ENCODE measurements at places on chromosomes 6 and 20.

- DNase-seq: no peak
These were observed 55.2 kb downstream of the HDDC2 start for GRCh38 chr6:125246566-125246965.

DNA sequence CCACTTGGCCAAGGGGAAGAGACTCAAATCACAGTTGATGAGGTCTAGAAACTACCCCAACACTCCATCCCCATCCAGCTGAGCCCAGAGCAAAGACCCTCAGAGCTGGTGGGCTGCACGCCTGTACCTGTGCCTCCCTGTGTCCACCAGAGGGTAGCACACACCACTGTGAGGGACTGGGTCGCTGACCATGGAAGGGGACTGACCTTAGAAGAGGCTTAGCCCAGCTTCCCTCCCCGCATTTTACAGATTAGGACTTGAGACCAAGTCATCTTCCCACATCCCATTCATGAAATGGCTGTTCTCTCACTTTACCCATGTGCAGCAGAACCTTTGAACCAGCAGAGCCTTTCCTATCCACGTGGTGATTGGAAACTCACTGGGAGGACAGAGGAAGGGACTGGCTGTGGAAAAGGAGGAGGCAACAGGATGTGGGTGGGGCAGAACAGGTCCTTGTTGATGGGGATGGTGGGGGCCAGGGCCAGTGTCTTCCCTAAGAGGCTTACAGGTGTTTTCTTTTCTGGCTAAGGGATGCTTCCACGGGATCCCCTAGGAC lies 44.3 kb downstream of the CPXM1 start:
- peak; percentile 90 for DNase-seq

DNA sequence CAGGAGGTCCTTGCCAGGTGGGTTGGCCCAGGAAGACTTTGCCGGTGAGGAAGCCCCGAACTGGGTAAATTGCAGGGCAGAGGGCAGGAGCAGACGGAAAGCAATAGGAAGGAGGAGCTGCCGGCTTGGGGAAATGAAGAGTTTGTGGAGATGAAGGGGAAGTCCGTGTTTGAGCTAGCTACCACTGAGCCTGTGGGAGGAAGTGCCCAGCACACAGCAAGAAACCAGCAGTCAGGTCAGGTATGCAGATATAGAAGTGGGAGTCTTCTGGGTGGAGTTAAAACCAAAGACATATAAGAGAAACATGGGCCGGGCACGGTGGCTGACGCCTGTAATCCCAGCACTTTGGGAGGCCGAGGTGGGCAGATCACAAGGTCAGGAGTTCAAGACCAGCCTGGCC lies 34.7 kb downstream of the CD24 start:
- DNase-seq: peak; percentile 50

DNA sequence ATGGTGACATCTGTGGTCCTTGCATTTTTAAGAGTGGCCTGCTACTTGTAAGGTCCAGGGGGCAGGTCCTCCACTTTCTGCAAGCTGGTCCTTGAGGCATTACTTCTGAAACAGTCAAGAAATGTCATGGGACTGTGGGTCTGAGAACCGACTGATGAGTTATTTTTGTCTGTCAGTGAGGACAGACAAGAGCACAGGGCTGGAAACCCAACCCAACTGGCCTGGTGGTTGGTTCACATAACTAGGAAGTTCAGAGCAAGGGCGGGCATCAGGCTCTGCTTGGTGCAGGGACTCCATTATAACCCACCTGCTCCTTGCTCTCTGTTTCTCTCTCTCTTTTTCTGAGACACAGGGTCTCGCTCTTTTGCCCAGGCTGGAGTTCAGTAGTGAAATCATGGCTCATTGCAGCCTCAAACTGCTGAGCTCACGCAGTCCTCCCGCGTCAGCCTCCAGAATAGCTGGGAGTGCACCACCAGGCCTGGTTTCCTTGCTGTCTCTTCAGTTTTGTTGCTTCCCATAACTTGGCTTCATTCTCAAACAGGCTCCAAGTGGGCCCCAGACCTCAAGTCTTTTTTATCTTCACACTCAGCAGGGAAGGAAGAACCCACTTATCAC lies 9.2 kb downstream of the CST3 start:
- DNase-seq: no peak

GRCh38 chr6:15550546-15551123 lies 112.2 kb downstream of the DTNBP1 start:
- no peak for DNase-seq

- no peak for DNase-seq
These were observed 353.1 kb downstream of the CD83 start for GRCh38 chr6:14470671-14471070.

DNA sequence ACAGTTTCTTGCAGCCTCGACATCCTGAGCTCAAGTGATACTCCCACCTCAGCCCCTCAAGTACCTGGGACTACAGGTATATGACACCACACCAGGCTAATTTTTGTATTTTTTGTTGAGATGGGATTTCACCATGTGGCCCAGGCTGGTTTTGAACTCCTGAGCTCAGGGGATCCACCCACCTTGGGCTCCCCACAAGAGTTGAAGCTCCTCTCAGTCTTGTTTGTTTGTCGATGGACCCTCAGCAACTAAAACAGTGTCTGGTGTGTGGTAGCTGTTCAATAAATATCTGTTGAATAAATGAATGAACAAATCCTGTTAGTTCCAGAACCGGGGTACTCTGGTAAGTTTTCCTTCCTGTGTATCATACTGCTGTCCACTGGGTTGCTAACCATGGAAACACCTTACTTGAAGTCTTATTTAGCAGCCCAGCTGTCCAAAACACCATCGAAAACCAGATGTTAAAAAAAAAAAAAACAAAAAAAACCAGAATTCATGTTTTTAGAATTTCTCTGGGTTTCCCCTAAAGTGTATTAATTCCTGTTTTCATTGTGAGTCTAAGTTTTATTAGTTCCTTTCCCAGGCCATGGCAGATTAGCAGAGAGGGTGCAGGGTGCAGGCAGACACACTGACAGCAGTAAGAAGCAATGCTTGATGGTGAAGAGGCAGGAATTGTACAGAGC lies 7.8 kb upstream of the EZR start:
- no peak for DNase-seq

- DNase-seq: no peak
These were observed 261.4 kb upstream of the JARID2 start for GRCh38 chr6:14984519-14984853.

GRCh38 chr6:42335896-42336295 lies 115.8 kb downstream of the TRERF1 start:
- DNase-seq: no peak

GRCh38 chr20:9270831-9271230 lies 201.9 kb downstream of the PLCB4 start:
- DNase-seq: no peak

DNA sequence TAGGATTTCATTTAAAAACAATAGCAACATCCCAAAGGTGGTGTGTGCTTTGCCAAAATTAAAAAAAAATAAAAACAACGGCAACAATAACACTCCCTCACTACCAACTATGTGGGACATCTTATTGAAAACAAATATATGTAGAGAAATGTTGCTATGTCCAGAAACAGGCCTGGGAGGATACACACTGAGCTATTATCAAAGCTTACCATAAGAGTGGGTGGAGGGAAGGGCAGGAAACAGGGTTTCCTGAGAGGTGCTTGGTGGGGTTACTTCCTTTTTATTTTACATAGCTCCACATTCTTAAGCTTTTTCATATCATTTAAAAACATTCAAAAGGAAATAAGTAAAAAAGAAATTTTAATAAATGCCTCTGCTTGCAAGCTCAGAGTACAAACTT lies 150.0 kb upstream of the RIPOR2 start:
- no peak for DNase-seq

DNA sequence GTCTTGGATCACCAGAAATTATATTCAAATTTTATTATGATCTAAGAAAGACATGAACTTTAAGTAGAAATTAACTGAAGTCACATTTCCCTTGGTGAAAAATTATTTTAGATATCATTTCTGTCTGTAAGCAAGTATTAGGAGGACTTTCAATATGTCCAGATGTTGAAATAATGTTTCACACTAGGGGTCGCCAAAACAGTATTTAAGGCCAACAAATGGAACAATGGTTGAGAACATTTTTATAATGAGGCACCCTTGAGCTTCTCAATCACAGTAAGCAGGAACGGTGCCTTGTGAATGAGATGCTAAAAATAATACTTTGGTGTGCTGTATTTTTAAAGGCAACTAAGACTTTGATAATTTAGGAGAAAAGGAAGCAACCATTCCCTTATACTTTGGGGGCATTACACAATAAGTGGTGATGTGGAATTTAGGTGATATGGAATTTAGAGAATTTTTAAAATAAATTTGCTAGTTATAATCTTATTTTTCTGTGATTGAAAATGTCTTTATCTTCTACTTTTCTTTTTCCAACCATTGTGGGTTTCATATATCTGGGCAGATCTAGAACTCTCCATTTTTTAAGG lies 9.6 kb upstream of the SF3B5 start:
- DNase-seq: no peak

- DNase-seq: peak; percentile 87
These were observed 136.3 kb downstream of the ZMYND8 start for GRCh38 chr20:47220161-47220582.

DNA sequence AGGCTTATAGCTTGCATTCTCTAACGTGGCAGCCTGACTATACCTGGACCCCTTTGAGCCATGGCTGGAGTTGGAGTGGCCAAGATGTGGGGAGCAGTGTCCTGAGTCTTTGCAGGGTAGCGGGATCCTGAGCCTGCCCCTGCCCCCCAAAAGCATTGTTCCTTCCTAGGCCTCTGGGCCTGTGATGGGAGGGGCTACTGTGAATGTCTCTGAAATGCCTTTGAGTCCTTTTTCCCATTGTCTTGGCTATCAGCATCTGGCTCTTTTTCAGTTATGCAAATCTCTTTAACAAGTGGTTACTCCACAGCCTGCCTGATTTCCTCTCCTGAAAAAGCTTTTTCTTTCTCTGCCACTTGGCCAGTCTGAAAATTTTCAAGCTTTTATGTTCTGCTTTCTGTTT lies 17.0 kb upstream of the PRL start:
- no peak for DNase-seq

DNA sequence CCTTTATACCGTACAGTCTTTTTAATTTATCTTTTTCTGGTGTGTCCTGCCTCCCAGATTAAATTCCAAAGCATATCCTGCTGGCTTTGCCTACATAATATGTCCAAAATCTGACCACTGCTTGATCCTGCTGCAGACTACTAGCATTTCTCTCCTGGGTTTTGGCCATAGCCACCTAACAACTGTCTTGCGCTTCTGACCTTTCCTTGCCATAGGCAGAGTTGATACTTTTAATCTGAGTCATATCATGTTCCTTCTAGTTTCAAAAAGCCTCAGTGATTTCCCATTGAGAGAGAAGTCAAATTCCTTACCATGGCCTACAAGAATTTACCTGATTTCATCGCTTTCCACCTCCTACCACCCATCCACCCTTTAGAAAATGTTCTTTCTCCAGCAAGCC lies 104.8 kb downstream of the BCKDHB start:
- no peak for DNase-seq

GRCh38 chr6:8069151-8069550 lies 5.0 kb upstream of the BLOC1S5 start:
- DNase-seq: no peak

GRCh38 chr6:118017301-118017848 lies 110.3 kb downstream of the SLC35F1 start:
- no peak for DNase-seq

DNA sequence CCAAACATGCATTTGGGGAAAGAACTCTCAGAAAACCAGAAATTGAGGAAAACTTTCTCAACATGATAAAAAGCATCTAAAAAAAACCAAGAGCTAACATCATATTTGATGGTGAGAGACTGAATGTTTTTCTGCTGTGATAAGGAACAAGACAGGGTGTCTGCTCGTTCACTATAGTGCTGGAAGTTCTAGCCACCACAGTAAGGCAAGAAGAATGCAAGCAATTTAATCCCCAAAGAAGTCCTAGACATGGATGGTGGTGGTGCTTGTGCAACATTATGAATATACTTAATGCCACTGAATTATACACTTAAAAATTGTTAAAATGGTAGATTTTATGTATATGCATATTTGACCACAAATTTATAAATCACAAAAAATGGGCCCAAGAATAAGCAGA lies 53.4 kb downstream of the LYRM2 start:
- no peak for DNase-seq

DNA sequence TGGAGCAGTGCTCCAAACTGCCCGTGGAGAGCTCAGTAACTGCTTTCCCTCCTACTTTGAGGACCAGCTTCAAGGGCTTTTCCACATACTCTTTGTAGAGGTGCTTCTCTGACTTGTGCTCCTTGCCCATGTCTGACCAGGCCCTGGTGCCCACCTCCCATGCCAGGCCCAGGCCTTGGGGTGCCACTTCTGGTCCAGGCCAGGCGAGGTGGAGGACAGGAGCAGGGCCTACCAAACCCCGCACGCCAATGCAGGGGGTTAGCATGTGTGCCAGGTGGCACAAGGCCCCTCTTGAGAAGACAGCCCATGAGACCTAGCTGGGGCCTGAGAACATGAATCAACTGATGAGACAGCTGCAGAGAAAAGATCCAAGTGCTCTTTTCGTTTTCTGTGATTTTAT lies 47.0 kb upstream of the PLN start:
- DNase-seq: no peak

GRCh38 chr6:1910621-1911407 lies 301.1 kb downstream of the FOXC1 start:
- DNase-seq: no peak

GRCh38 chr6:101645770-101646169 lies 252.3 kb downstream of the GRIK2 start:
- DNase-seq: no peak

DNA sequence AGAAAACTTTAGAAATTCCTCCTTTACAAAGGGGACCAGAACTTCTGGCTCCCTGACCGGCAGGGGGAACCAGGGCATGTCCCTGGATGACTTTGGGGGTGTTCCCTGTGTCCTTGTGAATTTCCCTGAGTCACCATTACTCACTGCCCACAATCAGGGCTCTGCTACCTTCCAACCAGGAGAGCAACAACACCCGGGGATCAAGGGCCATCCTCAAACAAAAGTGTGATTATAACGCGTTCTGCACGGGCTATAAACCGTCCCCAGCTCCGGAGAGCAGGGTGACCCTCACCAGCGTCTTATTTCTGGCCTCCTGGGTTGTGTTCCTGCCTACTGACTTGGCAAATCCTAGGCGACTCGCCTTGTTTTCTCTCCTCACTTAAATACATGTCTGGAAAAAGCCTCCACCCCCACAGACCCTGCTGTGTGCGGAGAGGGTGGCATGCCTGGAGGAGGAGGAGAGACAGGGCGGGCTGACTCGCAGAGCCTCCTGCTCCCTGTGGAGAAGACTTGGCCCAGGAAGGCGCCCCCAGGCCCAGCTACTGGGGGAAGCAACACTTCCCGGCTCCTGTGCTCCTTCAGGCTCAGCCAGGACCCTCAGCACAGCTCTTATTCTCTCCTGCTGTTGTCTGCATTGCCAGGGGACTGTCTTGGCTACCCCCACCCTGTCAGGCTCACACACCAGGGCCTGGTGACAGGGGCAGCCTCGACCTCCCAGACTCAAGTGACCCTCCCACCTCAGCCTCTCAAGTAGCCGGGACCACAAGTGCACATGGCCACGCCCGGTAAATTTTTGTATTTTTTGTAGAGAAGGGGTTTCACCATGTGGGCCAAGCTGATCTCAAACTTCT lies 54.1 kb downstream of the FGD2 start:
- DNase-seq: peak; percentile 94

GRCh38 chr20:3119044-3119443 lies 34.5 kb upstream of the AVP start:
- no peak for DNase-seq
